Stimulated activated naive CD4-positive, alpha-beta T cell (primary cell): ENCODE measurements at places on chromosomes 6 and 20.

DNA sequence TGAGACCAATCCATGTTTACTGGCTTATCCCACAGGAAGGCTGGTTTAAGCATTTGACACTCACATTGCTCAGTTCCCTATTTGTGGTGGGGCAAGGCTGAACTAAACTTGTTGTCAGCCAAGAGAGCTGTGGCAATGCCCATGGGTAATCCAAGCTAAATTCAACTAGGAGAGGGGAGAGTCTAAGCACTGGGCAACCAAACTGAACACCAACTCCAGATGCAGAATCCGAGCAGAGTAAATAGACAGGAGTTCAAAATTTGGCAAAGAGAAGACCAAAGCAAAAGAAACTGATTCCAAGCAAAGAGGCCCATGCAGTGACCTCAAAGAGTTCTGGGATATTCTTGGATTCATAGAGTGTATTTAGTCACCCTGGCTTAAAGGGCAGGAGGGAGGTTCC lies 106.5 kb upstream of the NT5E start:
- DNase-seq = no peak

GRCh38 chr6:46113370-46113769 lies 16.4 kb upstream of the ENPP4 start:
- DNase-seq = no peak

DNA sequence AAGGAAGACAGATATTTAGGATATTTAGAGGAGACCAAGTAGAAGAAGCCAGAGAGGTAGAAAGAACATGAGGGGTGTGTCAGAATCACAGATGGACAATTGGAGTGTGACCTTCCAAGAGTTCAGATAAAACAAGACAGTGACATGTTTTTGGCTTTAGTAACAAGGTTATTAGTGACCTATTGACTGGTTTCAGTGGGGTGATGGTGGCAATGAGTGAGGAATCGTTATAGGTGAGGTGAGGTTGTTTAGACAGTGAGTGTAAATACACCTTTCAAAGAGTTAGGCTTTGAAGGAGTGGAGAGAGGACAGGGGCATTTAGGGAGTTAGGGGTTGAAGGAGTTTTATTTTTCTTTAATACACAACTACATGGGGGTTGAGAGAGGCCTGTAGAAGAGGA lies 3.2 kb downstream of the SNRNP48 start:
- no peak for DNase-seq

GRCh38 chr6:21604081-21604480 lies 10.5 kb downstream of the SOX4 start:
- DNase-seq = no peak

- no peak for DNase-seq
Measured at GRCh38 chr6:134309227-134309626, 8.7 kb downstream of the SGK1 start.

DNA sequence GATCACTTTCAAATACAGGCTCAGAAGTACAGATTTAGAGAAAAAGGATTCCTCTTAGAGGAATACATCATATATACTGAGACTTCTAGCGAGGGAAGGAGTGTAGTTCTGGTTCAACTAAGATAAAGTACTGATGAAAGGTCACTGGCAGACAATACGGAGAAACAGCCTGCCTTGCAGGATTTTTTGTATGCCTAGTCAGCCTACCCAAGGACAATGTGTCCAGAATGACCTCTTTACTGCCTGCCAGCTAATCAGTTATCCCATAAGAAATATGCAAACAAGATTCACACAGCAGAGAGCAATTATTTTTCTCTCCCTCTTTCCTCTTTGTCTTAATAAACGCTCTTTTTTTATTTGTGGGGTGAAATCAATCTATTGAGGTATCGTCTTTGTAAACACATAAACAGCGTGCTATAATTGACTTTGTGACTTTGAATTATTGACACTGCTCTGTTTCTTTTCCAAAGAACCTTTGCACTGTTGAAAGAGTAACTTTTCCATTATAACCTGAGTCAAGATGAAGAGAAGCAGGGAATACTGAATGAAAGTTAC lies 1.4 kb upstream of the TSPYL4 start:
- DNase-seq = no peak

DNA sequence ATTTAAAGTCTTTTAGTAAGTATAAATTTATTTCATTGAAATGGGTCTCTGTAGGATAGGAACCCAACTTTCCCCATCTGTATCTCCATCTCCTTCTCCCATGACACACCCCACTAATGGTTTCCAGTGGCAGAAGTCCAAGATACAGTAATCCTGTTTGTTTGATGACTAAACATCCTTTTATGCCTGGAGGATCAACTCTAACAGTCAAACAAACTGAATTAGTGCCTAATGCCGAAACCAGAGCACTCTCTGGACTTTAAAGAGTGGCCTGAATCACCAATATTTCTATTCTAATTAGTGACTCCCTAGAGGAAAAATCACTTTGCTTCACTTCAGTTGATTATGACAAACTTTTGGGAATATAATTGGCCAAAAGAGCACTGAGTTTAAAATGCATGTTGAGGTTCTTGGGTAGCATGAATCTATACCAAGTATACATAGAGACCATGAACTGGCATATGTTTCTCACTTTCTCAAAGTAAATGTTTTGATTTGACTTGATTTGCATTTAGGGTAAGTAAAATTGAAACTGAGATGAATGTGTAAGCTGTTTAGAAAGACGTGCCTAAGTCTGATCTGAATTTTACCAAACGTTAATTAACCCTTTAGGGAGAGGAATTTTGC lies 776.4 kb upstream of the NRSN1 start:
- DNase-seq = no peak

- no peak for DNase-seq
Measured at GRCh38 chr6:100678027-100678426, 203.1 kb downstream of the ASCC3 start.

GRCh38 chr6:70216767-70217166 lies 86.1 kb downstream of the COL9A1 start:
- DNase-seq = no peak

GRCh38 chr20:16713066-16713465 lies 16.8 kb upstream of the SNRPB2 start:
- DNase-seq = no peak

DNA sequence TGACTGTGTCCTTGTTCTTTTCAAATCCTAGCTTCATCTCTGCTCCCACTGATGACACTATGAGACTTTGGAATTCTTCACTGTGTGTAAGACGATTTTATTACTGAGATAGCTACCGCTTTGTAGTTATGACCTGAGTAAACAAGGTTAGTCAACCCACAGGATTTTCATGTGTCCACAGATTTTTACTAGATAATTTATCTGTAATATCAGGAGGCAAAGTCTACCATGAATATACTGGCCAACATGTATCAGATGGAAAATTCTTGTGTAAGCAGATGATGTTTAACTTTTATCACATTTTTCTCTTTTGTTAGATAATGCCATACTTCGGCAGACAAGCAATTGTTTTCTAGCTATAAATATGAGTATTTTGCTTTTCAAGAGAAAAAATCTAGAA lies 119.8 kb downstream of the SGK1 start:
- no peak for DNase-seq

DNA sequence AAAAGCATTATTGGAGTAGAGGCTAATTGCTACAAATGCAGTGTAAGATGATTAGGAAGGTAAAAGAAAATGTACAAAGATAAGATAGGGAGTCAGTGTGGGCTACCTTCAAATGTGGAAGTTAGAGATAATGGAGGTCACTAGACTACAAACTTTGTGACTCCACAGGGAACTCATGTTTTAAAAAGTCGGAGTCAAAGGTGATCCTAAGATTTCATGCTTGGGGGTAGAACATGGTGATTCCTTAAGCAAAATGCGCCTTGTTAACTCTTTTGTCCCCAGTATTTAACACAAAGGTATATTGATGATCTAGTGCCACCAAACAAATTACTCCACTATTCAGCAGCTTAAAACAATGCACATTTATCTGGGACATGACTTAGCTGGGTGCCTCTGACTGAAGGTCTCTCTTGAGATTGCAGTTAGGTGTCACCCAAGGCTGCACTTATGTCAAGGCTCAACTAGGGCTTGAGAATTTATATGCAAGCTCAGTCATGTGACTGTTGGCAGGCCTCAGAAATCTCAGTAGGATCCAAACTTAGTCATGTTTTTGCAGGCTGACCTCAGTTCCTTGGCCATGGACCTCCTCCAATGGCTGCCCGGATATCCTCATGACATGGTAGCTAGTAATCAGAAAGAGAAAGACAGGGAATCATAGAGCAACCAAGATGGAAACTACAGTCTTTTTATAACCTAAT lies 11.4 kb upstream of the SNX9 start:
- no peak for DNase-seq

- no peak for DNase-seq
Measured at GRCh38 chr6:83827050-83827449, 26.1 kb upstream of the RIPPLY2 start.

DNA sequence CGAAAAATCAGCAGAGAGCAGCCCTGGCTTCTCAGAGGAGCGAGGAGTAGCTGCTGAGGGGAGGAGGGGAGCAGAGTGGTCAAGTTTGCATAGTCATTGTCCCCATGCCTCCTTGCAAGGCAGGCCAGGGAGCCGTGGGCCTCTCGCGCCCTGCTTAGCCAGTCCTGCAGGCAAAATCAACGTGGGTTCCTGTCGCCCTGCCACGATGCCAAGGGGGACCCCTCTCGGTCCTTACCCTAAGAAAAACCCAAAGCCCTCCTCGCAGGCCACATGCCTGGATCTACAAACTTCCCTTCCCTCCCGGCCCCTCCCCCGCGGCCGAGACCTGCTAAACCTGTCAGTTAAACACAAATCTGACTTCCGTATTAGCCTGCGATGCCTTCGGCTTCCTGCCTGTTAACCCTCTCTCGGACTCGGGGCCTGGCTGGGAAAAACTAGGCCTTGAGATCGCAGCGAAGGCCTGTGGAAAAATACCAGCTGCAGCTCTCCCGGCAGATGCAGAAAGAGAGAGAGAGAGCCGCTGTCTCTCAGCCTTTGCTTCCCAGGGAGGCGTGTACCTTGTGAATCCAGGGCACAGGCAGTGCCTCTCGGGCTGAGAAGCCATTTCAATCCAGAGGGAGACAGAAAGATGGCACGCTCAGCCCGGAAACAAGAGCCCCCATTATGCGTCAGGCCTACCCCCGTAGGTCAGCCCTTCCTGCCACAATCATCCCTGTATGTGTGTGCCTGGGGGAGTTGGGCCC lies 968 bp upstream of the ZMYND8 start:
- DNase-seq = peak; percentile 39

GRCh38 chr20:46357030-46357514 lies 48.8 kb upstream of the CDH22 start:
- no peak for DNase-seq

DNA sequence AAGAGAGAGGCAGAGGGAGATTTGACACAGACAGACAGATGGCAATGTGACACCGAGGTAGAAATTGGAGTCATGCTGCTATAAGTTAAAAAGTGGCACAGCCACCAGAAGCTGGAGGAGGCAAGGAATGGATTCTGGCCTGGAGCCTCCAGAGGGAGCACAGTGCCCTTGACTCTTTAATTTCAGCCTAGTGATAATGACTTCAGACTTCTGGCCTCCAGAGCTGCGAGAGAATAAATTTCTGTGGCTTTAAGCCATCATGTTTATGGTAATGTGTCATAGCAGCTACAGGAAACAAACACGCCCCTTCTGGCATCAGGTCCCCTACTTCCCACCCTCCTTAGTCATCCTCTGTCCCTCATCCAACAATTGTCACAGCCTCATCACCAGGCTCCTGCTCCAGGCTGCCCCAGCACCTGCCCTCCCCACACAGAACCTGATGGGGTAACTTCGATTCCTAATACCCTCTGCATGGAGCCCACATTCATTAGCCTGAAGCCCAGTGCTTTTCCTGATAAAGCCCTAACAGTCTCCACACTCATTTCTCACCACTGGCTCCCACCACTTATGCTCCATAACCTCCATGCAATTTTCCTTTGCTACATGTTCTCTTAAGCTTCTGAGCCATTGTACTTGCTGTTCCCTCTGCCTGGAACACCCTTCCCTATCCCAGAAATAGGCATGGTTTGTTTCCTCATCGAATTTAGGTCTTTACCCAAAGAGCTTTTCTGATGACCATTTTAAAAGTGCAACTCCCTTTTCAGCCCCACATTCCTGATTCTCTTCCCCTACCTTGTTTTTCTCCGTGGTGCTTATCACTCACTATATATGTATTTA lies 69.7 kb upstream of the TOX2 start:
- no peak for DNase-seq

DNA sequence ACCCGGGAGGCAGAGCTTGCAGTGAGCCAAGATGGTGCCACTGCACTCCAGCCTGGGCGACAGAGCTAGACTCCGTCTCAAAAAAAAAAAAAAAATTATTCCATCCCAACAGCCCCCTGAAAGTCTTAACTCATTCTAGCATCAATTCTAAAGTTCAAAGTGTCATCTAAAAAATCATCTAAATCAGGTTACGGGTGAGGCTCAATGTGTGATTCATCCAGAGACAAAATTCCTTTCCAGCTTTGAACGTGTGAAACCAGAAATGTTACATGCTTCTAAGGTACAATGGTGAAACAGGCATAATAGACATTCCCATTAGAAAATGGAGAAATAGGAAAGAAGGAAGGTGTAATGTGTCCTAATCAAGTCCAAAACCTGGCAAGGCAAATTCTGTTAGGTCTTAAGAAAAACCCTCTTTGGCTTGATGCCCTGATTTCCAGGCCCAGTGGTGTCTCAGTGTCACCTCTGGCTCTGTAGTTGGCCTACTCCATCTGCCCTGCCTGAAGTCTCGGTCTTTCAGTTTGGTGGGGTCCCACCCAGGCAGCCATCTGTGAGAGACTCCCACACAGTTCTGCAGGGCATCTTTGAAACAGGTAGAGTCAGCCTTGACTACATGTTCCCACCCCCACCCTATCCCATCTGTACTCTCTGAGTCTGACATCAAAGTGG lies 43.5 kb downstream of the HFE start:
- no peak for DNase-seq
